Activated CD8-positive, alpha-beta T cell treated with anti-CD3 and anti-CD28 coated beads, Interleukin-2, amount 10 ng/mL, durations not matched to agents 7 days and 5 days (primary cell): ENCODE measurements at places on chromosomes 4 and X.
A peak's percentile ranks its signal among the peaks of the same experiment; 100 is the strongest.

- DNase-seq, result no peak
Observed at GRCh38 chrX:101774340-101774739, 114.7 kb upstream of the ARMCX2 start.

DNA sequence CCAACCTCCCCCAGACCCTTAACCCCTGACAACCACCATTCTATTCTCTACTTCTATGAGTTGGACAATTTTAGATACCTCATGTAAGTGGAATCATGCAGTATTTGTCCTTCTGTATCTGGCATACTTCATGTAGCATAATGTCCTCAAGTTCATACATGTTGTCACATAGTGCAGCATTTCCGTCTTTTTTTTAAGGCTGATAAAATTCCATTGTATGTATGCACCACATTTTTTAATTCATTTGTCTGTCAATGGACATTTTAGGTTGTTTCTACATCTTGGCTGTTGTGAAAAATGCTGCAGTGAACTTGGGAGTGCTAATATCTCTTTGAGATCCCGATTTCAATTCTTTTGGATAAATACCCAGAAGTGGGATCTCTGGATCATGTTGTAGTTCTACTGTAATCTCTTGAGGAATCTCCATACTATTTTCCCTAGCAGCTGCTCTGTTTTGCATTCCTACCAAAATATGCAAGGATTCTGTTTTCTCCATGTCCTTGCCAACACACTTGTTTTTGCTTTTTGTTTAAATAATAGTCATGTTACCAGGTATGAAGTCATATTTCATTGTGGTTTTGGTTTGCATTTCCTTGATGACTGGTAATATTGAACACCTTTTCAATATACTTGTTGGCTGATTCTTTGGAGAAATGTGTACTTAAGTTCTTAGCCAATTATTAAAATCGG is 48.8 kb upstream of the ADAD1 start:
- no peak for DNase-seq

- DNase-seq, result no peak
Observed at GRCh38 chr4:141711211-141711610, 74.8 kb downstream of the IL15 start.

- no peak for DNase-seq
Observed at GRCh38 chr4:74875451-74875850, 57.5 kb upstream of the PARM1 start.

- DNase-seq, result no peak
Observed at GRCh38 chr4:94870146-94870545, 112.4 kb downstream of the BMPR1B start.

DNA sequence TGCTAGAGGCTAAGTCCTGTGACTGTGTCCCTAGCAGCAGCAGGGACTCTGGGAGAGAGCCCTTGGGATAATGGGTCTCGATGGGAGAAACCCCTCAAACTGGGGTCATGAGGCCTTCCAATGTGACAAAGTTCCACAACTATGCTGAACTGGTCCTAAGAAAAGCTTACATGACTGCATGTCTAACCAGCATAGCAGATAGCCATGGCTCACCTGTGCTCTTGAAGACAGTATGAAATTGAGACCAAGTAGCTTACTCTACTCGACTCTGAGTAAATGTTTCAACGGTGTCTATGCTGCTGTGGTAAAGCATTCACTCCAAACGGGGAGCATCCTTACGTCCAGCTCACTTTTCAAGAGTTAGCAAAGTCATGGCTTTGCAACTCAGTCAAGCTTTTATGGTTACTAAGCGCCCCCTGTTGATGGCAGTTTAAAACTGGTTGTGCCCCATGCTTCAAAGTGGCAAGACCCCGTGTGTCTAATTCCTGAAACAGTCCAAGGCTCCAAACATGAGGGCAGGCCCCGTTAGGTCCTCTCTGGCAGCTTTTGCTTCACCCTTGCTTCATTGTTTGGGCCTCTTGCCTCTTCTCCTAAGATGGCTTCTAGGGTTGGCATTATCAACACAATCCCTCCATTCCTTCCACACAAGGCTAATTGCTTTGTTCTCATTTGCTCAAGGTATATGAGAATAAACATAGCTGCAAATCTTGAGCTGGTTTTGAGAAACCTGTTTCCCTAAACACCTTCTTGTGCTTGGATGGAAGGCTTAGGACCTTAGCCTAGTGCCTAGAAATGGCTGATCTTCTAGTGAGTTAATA is 46.6 kb downstream of the CCNG2 start:
- peak; percentile 82 for DNase-seq

GRCh38 chr4:141802333-141802732 is 165.9 kb downstream of the IL15 start:
- DNase-seq, result no peak

GRCh38 chrX:105872941-105873340 is 50.6 kb downstream of the NRK start:
- DNase-seq, result no peak

DNA sequence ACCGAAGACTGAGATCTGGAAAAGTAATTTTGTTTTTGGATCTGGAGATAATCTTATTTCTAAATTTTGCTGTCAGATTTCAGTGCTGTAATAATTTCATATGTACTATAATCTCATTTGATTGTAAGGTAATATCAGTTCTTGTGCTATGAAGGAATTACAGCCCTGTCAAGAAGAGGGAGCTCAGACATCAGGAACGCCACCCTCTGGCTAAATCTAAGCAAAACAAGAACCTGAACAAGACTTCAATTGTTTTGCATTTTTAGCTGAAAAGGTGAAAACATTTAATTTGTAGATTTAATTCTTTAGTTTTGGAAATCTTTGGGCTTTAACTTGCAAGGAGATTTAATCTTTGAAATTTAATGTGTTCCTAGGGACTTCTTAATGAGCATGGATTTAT is 525.4 kb upstream of the HS3ST1 start:
- DNase-seq, result no peak

- no peak for DNase-seq
Observed at GRCh38 chr4:1686440-1687036, 2.4 kb upstream of the FAM53A start.

DNA sequence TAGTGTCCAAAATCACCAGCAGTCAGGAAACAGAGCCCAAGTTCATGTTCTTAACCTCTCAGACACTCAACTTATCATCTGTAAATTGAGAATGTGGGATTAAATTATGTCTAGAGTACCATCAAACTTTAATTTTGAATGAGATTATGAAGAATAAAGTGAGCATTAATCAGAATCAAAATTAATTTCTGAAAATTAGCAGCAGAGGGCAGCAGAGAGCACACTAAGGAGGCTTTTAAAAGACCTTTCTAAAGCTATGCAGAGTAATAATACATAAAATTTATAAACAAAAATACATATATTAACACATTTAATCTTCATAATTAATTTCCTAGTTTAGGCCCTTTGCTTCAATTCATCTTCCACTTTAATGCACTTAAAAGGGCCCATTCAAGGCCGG is 7.1 kb downstream of the TASL start:
- no peak for DNase-seq

DNA sequence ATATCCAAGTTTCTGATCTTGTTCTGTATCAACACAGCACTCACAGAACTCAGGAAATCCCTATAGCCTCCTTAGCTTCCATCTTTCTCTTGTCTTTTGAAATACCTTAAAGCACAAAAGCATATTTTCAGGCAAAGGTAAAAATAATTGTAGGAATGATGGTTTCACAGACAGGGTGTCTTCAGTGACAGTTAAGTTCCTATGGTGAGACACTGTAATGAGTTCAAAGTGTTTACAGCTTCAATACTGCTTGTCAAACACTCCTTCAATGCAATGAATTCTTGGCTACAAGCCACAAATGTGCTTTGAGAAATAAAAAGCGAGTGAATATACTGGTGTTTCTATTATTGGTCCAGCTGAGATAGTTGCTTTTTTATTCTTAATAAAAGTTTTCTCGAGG is 466.0 kb downstream of the DMD start:
- DNase-seq, result no peak

GRCh38 chrX:120485638-120486520 is 16.8 kb upstream of the LAMP2 start:
- peak; percentile 64 for DNase-seq

DNA sequence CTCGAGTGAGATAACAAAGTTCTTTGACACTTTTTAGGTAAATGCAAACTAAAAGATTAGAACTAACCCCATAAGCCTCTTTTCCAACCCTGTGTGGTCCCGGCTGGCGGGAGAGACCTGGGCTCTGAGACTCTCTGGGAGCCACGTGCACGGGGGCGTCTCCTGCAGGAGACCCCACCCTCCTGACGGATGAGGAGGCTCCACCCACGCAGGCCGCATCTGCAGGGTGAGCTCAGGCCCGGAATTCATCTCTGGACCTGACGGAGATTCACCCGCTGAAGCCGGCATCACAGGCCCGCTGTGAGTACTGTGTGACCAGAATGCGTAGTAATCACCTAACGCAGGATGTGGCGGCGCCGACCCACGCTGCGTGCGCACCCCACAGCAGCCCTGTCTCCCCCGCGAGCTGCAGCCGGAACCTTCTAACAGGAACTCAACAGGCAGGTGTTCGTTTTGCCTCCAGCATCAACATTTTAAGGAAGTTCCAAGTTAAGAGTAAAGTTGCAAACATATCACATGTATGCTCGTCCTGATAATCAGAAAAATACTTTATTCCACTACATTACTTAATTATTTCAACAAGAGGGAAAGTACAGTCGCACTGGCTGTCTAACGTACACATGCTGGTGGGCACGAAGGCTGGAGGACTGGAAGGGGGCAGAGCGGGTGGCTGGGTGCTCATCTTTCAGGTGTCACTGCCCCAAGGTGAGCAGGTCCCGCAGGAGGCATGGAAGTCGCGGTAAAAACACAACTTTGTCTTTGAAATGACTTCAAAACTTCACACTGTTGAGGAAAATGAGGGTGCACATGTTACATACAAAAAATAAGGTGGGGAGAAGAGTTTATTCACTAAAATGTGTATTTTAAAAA is 44.5 kb downstream of the FGFRL1 start:
- DNase-seq, result peak; percentile 88
